Left lung (tissue), 14 donors: ENCODE measurements at places on chromosomes 5 and 9.

- DNase-seq = no peak
These were observed 14.0 kb downstream of the MORN5 start for GRCh38 chr9:122173670-122174069.

- no peak for DNase-seq
These were observed 65.0 kb upstream of the CTXN3 start for GRCh38 chr5:127583866-127584265.

DNA sequence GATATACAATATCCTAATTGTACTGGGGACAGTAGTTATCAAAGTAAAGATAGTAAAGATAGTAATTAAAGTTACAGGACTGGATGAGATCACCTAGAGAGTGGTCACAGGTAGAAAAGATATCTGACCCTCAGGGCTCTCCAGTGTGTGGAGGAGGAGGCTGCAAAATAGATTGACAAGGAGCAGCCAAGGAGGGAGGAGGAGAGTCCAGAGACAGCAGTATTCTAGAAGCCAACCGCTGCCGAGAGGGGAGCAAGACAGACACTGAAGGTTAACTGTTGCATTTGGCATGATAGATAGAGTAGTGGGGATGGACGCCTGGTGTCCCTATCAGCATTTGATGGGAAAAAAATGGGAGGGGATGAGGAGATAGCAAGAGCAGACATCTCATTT lies 17.0 kb upstream of the F2RL1 start:
- DNase-seq = no peak

DNA sequence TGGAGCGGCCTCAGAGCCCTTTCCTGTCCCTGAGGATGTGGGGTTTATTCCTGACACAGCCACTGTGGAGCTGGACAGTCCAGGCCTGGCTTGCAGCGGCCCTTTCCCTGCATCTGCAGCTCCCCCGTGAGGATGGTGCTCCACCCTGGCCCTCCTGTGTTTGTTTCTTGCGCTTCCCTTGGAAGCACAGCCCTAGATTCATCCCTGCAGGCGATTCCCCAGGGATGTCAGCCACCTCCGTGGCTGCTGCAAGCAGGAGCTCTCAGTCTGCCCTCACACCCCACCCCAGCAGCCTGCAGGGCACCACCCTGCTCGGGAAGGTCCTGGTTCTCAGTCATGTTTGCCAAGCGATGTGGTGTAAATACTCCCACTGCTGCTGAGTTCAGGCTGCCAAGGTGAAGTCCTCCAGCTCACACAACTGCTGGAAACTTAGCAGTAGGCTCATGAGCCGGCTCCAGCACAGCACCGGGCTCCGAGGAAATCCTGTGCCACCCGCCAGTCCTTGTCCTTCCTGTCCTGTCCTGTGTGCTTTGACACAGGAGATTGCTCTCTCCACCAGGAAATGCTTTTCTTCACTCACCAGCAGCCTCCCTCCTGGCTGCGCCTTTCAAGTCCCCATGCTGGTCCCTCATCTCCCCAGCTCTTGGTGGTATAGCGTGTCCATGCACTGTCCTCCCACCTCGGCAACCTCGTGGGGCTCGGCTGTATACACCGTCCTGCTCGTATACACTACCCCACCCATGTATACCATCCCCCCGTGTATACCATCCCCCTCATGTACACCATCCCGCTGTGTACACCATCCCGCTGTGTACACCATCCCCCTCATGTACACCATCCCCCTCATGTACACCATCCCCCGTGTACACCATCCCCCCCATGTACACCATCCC lies 16.2 kb downstream of the ROPN1L start:
- DNase-seq = no peak

- no peak for DNase-seq
These were observed 52.9 kb upstream of the VLDLR start for GRCh38 chr9:2568689-2569088.

DNA sequence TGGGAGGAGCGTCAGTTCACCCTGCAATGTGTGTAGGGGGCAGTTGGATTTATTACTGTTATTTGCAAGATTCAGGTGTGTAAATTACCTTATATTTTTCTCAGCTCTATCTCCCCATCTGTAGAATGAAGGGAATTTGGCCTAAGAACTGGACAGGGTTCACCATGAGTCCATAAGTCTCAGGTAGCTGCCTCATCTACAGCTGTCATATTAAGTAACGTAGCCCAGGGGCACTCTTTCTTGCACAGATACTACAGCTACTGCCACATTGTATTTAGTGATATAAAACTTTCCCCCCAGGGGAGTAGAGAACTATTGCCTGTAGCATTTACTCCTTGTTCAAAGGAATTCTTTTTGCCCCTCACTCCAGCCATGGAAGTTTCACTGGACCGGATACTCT lies 301.4 kb upstream of the ZNF608 start:
- DNase-seq = no peak

DNA sequence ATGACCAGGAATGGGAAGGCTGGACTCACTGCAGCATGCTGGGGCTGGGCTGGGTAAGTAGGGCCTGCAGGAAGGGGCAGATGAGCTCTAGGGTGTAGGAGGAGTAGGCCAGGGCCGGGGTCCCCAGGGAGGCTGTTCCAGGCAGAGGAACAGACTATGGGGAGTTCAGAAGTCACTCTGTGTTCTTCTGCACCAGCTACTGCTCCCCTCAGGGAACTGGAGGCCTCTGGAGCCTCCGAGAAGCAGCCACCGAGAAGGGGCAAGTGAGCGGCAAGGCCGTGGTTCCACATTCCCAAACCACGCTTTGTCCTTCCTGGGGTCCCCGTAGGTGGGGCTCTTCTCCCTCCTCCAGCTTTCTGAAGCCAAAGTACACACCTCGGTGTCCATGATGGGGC lies 8.4 kb upstream of the SLC2A6 start:
- DNase-seq = no peak

DNA sequence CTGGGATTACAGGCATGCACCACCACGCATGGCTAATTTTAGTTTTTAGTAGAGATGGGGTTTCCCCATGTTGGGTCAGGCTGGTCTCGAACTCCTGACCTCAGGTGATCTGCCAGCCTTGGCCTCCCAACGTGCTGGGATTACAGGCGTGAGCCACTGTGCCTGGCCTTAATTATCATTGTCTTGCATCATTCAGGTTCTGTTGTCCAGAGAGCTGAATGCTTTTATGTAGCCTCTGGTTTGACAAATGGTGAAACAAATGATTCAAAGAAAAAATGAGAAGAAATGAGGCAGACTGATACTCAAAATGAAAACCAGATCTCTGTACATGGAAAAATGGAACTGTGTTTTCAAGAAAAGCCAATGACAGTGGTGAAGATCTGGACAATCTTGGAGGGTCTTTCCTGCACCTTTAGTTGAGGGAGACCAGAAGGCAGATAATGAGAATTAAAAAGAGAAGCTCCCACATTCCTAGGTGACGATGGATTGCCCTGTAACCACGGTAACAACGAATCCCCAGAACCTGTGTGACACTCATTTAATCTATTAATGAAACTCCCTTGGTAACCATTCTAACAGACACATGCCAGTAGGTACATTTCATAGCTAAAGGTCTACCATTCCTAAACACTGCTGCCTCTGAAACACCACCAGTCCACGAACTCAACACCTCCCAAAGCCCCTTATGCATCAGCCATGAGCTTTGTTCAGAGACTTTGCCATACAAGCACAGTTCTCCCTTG lies 1.6 kb downstream of the TEX48 start:
- no peak for DNase-seq

DNA sequence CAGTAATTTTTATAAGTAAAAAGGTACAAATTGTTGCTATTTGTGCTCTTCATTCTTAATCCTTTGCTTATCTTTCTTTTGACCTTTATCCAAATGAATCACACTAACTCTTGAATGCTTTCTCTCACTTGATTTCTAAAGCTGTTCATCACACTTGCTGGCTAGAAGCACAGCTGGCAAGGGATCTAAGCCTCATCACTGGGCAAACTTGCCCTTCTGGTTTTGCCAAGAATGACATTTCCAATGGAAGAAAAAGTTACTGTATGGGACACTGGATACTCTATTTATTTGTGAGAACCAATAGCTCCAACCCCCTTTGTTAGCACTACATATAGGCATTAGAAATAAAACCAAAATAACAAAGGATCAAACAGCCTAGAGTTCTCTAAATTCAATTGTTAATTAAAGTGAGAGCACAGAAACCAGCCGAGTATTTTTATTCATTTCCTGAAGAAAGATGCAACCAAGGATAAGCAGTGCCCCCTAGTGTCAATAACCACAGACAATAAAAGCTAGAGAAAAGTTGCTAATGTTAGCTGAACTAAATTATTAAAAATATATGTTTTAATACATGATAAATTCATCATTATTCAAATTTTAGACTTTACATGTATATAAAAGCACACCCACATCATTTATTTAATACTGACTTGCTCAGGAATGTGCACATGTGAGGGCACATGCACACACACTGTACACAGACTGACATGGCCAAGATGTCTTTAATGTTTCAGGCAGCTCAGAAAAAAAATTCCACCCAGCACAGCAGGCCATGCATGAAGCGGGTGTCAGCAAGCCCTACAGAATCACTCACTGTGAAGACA lies 59.8 kb upstream of the POU5F2 start:
- peak; percentile 58 for DNase-seq

DNA sequence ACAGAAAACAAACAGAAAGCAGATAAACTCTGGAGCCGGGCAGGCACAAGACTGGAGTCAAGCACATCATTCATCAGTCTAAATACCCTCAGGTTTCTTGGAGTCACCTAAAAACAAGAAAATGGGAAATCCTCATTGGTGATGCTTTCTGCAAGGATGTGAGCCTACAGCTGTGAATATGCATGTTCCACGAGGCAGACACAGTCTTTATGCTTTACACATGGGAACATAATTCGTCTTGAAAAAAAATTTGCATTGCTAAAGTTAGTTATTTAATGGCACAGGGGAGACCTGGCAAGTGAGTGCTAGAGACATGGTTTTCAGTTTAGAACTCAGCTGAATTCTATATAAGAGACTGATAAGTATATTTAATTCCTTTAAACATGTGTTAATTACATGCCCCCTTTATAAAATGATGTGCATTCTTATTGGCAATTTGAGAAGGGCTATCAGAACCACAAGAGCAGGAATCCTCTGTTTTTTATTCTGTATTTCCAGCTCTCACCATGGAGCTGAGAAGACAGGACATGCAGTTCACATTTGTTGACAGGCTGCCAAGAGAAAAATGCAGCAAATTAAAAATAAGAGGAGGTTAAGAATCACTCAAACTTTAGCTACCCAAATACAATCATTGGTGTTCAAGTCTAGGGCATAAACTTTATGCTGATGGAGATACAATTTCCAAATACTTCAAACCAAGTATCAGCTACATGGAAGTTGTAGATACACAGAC lies 438.0 kb upstream of the MPDZ start:
- DNase-seq = peak; percentile 47

DNA sequence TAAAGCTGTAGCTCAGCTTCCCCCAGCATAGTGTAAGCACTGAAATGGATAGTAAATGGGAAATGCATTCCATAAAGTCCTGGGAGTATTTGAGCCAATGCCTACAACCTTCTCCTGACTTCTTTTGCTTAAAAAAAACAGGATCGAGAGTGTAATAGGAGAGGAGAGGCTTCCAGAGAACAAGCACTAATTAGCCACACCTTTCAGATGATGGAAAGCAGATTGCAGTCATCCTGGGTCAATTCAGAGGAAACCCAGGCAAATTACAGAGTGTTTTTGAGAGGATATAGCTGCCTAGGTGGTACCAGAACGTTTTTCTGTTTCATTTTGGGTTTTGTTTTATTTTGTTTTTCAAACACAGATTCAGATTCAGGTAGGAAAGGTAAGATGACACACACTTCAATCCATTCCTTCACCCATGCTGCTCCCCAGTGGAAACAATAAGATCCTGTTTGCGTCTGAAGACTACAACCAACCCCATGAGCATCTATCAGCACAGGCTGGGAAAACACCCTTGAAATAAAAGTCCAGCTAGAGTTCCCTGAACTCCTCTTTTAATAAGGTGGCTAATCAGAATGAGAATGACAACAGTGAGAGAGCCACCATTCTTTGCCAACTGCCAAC lies 95.6 kb downstream of the RFK start:
- no peak for DNase-seq

DNA sequence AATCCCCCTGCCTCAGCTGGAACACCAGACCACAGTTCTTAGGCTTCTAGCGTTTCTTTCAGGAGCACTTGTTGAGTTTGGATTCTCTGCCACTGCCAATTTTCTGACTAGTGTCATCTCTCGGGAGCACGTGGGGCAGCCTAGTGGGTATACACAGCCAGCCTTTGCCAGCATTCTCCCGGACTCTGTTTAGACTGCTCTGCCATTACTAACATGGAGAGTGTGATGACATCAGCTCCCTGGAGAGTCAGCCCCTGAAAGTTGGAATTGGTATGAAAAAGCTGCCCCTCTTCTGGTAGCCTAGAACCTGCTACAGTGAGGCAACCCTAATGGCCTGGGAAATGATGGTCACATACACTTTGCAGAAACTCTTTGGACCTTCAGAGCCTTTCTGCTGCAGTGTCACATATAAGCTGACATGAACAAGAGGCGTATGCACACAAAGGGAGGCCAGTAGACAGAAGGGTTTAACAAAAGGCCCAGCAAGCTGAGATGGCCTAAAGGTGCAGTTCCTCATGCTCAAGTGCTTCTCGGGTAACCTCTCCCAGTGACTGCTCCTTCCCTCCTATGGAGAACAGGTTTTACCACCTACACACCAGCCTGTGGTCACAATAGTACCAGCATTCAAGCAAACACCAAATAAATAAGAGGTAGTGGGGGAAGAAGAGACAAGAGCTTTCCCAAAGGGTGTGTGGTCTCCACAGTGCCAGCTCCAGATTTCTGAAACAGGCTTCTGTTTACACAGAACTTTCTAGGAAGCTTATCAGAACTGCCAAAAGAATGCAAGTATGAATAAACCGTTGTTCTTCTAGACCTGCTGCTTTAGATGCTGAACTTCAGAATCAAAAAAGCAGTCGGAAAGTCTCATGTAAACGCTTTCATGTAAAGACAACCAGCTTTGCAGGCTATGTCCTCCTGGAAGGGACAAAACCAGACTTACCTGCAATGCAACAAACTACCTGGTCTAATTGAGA lies 16.5 kb downstream of the SPACA9 start:
- DNase-seq = no peak

DNA sequence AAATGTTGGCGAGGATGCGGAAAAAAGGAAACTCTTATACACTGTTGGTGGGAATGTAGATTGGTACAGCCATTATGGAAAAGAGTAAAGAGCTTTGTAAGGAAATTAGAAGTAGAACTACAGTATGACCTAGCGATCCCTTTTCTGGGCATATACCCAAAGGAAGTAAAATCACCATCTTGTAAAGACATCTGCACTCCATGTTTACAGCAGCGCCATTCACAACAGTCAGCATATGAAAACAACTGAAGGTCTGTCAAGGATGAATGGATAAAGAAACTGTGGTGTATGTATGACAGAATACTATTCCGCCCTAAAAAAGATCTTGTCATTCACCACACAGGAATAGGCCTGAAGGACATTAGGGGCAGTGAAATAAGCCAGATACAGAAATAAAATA lies 27.7 kb upstream of the SLC25A51 start:
- DNase-seq = no peak

DNA sequence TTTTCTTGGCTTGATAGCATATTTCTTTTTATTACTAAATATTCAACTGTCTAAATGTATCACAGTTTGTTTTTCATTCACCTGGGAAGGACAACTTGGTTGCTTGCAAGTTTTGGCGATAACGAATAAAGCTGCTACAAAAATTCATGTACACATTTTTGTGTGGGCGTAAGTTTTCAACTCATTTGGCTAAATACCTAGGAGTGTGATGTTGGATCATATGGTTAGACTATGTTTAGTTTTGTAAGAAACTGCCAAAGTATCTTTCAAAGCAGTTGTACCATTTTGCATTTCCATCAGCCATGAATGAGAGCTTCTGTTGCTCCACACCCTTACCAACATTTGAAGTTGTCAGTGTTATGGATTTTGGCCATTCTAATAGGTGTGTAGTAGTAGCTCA lies 428.0 kb downstream of the ACTL7B start:
- no peak for DNase-seq

GRCh38 chr5:24208686-24209106 lies 436.1 kb downstream of the CDH10 start:
- DNase-seq = no peak
